ENCODE measurements at places on chromosomes 4 and X. TPM values are rescaled to one million over a fixed set of nuclear protein-coding genes. Genes with fewer than 3 reads are reported as not detected.

DNA sequence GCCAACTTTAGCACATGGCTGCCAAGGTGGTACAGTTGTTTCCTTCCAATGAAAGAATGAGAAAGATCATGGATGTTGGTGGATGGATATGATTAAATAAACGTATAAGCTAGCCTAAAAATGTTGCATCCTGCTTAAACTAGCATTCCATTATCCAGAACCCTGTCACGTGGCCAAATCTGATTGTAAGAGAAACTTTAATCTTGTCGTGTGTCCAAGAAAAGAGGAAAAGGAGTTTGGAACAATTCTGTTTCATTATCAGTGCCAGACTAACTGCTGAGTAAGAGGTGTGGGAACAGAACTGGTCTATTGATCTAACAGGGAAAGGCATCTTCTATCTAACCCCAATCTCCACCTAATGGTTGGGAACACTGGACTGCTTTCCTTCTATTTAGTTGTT is 325.2 kb upstream of the BMP3 start:
- DNase-seq, result no peak

CYP4V2 gene
- 5.7 TPM for total RNA-seq

- no peak for DNase-seq
These were observed 3.8 kb downstream of the GALNTL6 start for GRCh38 chr4:171817026-171817425.

GRPR gene
- not detected for total RNA-seq

GRCh38 chr4:1193206-1194009 is 21.0 kb upstream of the SPON2 start:
- DNase-seq, result no peak

CYLC1 gene
- total RNA-seq, result not detected

GRCh38 chr4:31134720-31135119 is 414.6 kb downstream of the PCDH7 start:
- no peak for DNase-seq

- no peak for DNase-seq
These were observed 21.3 kb upstream of the FTHL17 start for GRCh38 chrX:31092970-31093638.

- DNase-seq, result no peak
These were observed 5.1 kb downstream of the MECP2 start for GRCh38 chrX:154092371-154092770.
